ENCODE measurements at places on chromosomes 13 and 19.

DNA sequence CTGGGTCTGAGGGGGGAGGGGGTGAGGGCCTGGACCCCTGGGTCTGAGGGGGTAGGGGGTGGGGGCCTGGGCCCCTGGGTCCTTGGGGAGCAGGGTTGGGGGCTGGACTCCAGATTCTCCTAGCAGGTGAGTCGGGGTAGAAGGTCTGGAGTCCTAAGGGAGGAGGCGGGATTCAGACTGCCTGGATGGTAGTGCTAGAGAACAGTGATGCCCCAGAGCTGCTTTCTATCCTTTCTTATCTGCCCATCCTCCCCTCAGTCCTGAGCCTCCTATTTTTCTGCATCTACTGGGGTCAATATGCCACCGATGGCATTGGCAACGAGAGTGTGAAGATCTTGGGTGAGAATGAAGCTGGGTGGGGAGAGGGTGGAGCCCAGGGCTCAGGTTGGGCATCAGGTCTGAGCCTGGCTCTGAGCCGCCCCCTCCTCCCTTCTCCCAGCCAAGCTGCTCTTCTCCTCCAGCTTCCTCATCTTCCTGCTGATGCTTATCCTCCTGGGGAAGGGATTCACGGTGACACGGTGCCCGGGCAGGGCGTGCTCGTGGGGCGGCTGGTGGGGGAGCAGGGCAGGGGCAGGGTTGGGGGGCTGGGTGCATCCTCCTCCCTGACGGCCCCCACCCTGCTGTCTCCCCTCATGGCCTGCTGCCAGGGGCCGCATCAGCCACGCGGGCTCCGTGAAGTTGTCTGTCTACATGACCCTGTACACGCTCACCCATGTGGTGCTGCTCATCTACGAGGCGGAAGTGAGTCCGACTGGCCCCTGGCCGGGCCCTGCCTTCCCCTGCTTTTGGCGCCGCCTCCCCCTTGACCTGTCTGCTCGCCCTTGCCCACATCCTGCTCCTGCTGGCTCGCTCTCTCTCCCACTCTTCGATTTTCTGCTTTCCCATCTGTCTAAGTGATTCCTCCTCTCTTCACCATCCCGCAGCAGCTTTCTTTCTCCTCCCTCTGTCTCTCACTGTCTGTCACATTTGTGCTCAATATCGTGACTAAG is 3.4 kb downstream of the TMEM145 start:
- DNase-seq, result no peak

DNA sequence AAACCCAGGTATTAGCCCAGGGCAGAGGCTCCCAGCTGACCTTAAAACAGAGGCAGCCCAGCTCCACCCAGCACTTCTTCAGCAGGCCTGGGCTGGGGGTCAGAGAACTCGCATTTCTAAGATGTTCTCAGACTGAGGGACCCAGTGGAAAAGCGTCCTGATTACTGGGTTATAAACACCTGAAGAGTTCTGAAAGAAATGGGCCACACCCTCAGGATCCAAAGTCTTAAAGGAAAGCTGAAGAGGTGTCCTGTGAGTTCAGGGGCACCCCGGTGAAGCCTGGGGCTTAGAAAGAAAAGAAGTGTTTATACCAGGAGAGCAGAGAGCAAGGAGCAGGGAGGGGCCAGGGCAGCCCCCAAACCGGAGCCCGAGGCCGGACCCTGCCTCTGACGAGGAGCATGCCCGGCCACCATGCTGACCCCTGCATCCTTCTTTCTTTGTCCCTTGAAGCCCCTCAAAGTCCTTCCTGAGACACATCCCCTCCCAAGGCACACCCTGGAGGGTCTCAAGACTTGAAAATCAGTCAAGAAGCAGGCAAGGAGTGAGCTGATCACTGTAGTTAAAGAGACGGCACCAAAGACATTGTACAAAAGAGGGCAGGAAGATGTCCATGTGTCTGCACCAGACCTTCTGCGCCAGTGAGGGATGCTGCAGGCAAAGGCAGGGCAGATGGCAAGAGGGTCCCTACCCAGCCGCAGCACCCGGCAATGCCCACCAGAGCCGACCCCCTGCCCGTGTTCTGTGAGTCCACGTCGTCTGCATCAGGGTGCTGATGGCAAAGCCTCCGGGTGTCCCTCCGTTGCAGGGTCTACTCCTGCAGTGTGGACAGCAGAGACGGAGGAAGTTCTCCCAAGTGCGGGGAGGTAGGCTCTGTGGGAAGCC is 10.6 kb upstream of the RAB20 start:
- no peak for DNase-seq

- DNase-seq, result no peak
Measured at GRCh38 chr13:29810145-29810742, 40.2 kb downstream of the UBL3 start.

- no peak for DNase-seq
Measured at GRCh38 chr13:36914648-36915047, 5.4 kb downstream of the SMAD9 start.

GRCh38 chr13:31605076-31605860 is 134.1 kb upstream of the RXFP2 start:
- no peak for DNase-seq
